ENCODE measurements at places on chromosomes 7 and 10.

DNA sequence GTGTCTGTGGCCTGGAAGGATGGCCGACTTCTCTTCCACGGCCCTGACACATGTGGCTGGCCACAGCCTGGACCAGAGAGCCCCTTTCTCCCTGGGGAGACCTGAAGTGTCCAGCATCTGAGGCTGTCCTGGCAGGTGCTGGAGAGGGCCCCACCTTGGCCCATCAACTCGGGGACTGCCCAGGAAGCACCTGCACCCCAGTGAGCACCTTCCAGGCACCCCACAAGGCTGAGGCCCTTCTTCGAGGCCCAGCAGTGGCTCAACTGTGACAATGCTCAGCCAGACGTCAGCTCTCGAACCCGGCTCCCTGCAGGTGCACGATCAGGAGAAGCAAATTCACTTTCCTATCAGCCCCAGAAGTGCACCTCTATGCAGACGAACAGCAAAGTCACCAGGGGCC lies 24.3 kb downstream of the RGS10 start:
- no peak for DNase-seq

GRCh38 chr10:73134727-73135126 lies 24.5 kb downstream of the NUDT13 start:
- DNase-seq = no peak

GRCh38 chr10:103612462-103613365 lies 119.2 kb downstream of the NEURL1 start:
- DNase-seq = peak; percentile 95

- DNase-seq = peak; percentile 64
Measured at GRCh38 chr10:118950190-118950680, 79.3 kb upstream of the NANOS1 start.

DNA sequence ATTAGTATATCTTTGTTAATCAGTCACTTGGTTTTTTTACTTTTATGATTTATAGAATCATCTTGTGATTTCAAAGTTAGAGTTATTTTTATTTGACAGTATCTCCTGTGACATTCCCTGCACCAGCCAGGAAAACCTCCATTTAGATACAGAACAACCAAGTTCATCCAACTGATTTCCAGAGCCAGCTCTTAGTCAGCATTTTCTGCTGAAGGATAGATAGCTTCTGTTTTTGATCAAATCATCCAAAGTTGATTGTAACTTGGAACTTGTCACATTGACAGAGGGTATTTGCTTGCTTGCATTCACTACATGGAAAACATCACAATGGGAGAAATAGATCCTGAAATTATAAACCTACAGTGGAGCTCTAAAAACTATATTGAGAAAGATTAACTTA lies 122.6 kb downstream of the PON1 start:
- no peak for DNase-seq

DNA sequence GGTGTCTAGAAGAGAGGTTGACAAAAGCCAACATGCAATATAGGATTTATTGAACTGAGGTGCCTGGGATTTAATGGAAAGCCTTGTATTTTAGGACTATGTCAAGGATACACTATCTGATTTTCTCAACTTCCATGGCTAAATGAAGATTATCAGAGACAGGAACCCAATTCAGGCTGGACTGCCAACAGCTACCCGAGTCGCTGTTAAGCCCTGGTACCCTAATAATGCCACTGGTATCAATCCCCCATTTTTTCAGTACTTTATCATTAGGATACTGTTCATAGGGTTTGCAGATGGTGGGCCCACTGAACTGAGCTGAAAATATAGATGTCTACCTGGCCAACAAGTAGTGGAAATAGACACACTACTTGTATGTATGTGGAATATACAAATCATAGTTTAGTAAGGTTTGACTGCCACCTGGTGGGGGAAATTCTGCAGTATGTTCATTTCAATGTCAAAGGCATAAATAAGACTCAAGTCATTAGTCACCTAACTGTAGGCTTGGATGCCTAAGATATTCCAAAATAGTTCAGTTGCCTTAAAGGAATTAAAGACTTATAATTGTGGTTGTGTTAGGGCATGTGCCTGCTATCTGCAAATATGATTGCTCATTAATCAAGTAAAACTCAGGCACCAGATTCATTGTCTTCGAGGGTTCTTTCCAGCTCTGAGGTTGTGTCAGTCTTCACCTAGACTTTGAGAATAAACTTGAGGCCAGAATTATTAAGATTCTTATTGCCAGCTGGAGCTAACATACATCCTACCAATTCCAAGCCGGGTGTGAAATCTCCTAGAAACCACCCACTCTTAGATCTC lies 34.1 kb upstream of the NOBOX start:
- peak; percentile 65 for DNase-seq

GRCh38 chr7:37419496-37419895 lies 29.2 kb downstream of the ELMO1 start:
- DNase-seq = no peak

DNA sequence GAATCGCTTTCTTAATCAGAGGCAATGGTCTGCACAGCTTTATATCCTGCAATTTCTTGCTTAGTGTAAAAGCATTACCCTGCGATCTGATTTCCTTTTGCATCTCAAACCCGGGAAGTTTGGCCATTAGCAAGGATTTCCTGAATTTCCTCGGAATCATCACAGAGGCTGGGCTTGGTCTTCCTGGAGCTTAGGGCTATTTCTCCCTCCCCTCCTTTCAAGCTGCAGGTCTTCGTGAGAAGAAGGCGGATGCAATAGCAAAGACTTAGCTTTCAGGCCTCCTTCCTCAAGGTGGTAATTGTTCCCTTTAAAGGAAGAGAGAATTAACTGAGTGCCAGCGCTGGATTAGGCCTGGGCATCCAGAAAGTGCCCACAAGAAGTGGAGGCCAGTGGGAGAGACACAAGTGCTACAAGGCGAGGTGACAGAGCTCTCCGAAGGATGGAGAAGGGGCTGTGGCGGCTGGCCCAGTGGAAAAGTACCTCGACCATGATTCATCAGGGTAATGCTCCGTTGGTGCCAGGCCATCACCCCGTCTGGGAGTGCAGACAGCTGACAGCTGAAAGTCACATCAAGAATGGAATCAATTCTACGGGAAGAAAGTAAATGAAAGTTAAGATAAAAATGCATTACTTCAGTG lies 4.0 kb upstream of the ARMS2 start:
- no peak for DNase-seq

DNA sequence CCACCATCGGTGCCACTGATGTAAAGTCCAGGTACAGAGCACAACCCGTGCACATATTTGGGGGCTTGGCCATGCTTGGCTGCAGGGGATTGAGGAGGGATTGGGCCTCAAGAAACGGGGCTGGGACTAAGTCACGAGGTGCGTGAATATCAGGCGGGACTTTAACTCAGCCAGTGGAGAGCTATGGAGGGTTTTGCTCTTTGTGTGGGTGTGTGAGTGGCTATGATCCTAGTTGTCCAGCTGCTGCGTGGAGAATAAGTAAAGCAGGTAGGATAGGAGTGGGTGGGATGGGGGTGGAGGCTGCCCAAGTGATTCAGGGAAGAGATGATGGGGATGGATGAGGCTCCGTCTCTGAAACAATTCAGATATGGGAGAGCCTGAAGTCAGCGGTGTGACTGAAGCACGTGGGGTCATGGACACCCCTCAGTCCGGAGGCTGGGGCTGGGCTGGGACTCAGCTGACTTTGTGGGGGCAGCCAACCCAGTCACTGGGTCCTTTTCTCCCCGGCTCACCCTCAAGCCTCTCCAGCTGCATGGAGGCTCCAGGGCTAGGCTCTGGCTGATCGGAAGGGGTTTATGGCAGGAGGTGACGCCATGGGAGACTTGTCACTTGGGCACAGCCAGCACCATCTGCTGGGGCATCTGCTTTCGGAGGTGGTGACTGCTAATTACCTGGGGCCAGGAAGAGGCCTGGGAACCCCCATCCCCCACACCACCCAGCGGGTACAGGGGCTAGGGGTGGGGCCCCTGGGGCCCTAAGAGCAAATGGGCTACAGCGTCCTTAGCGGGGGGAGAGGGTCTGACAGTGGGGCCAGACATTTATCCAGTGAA lies 1.7 kb upstream of the LFNG start:
- no peak for DNase-seq

DNA sequence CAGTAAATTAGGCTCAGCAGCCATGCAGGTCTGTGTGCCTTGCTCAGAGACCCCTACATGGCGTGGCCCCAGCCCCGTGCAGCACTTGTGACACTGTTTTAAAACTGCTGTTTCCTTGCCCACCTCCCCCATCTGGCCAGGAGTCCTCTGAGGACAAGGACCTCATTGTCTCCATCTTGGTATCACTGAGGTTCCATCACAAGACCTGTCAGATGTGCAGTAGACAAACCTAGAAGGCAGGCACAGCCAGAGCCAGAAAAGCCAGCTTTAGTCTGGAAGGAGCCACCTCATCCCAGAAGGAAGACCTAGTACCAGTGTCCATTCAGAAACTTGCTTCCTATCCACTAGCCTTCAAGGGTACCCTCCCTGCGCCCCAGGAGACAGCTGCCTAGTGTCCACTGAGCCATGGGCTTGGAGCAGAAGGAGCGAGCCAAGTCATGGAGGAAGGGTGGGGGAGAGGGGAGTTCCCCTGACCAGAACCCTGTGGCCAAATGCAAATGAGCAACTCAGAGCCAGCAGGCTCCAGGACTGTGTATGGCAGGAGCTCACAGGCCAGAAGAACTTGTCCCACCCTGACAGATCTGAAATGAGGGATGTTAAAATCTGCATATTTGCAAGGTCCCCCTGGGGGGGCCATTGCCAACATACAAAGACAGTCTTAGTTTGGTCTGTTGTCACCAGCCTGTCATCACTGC lies 176.1 kb downstream of the SH3PXD2A start:
- no peak for DNase-seq

DNA sequence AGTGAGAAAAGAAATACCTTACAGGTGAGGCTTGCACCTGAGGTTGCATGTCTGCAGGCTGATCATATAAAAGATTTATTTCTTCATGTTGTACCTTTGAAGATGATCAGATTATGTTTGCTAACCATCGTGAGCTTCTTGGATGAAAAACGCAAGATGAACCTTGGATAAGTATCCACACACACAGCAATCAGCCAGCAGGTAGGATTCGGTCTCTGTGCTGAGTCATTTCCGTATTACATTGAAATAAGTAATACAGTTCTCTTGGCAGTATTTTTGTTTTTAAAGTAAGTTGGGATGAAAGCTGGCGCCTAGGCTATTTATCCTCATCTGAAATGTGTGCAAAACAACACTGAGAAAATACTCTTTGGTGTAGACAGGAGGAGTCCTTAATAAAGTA lies 109.0 kb upstream of the PRKCQ start:
- no peak for DNase-seq

GRCh38 chr10:70324339-70324861 lies 40.6 kb upstream of the NPFFR1 start:
- peak; percentile 37 for DNase-seq

DNA sequence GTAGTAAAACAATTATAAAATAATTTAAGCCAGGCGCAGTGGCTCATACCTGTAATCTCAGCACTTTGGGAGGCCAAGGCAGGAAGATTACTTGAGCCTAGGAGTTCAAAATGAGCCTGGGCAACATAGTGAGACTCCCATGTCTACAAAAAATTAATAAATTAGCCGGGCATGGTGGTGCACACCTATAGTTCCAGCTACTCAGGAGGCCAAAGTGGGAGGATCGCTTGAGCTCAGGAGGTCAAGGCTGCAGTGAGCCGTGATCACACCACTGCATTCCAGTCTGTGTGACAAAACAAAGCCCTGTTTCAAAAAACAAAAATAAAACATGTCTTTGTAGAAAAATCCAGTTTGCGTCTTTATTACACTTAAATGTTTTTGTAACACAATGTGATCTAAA lies 141.9 kb upstream of the KAT6B start:
- DNase-seq = no peak

Data from inflammatory macrophage (primary cell).